NCI-H1105 treated with DMSO at 0.1 percent for 48 hours (cell line): ENCODE measurements at places on chromosomes 7 and 10.
A peak's percentile ranks its signal among the peaks of the same experiment; 100 is the strongest.

DNA sequence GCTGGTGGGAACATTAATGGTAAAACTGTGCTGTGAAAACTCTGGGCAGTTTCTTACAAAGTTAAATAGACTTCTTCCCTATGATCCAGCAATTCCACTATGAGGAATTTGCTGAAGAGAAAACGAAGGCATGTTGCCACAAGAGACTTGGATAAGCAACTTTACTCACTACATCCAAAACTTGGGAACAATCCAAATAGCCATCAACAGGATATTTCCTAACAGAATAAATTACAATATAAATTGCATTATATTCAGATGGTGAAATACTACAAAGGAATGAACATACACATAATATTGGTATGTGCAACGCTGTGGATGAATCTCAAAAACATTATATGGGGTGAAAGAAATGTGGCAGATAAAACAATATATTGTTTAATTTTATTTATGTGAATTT lies 21.4 kb upstream of the MKI67 start:
- DNase-seq, result no peak

DNA sequence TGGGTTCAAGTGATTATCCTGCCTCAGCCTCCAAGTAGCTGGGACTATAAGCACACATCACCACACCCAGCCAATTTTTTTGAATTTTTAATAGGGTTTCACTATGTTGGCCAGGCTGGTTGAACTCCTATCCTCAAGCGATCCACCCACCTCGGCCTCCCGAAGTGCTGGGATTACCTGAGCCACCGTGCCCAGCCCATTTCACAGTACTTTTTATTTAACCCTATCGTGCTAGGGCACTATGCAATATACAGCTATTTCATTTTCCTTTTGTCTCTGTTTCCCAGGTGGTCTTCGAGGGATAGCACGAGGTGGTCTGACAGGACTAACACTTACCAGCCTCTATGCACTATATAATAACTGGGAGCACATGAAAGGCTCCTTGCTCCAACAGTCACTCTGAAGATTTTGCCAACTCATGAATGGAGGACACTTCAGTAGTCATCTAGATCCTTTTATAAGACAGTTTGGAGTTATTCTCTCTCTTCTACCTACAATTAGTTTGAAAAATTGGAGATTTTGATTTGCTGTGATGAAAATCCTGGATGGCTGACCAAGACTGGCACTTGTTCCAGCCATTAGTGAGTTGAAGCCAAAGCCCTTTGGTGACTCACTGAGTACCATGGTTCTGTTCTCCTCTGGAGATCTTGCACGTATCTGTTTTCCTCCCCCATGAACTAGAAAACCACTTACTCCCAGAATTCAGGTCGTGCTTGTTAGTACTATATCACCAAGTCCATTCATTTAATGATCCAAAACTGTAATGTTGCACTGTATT lies 27.3 kb downstream of the NCOA4 start:
- DNase-seq, result no peak

GRCh38 chr7:114412548-114412947 lies 2.1 kb upstream of the FOXP2 start:
- DNase-seq, result peak; percentile 54

DNA sequence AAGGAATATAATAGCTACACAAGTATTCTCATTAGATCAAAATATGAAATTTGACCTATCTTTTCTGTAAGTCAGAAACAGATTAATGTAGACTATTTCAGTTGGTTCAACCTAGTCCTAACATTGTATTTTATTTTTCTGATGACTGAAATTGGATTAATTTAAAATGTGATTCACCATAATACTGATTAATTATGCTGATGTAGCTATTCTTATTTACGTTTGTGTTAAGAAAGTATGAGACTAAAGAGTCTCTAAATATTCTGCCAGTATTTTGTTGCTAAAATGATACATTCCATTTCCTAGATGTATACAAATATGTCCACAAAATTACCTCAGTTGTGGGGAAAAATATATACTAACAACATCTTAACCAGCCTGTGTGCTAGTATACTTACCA lies 18.3 kb downstream of the MARCHF5 start:
- DNase-seq, result no peak

GRCh38 chr7:46759711-46760480 lies 822.0 kb downstream of the TNS3 start:
- DNase-seq, result no peak

GRCh38 chr7:157097569-157097968 lies 41.2 kb upstream of the UBE3C start:
- peak; percentile 48 for DNase-seq

DNA sequence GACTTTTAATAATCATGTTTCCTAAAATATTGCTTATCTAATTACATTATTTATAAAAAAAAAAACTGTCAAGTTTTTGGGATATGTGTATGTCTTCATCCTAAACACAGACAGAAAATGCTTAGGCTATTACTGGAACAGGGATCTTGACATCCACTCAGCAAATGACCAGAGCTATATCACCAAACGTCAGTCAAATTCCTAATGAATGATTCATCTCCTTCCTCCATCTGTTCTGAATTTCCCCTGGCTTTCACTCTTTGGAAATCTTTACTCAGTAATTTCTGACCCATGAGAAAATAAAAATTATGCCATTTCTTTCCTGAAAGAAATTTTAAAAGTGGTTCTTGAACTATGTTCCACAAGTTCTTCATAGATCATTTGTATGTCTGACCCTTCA lies 552.4 kb upstream of the KCND2 start:
- no peak for DNase-seq

GRCh38 chr7:34672430-34672829 lies 14.4 kb downstream of the NPSR1 start:
- no peak for DNase-seq

- DNase-seq, result no peak
Measured at GRCh38 chr10:96975136-96975535, 143.0 kb downstream of the LCOR start.

DNA sequence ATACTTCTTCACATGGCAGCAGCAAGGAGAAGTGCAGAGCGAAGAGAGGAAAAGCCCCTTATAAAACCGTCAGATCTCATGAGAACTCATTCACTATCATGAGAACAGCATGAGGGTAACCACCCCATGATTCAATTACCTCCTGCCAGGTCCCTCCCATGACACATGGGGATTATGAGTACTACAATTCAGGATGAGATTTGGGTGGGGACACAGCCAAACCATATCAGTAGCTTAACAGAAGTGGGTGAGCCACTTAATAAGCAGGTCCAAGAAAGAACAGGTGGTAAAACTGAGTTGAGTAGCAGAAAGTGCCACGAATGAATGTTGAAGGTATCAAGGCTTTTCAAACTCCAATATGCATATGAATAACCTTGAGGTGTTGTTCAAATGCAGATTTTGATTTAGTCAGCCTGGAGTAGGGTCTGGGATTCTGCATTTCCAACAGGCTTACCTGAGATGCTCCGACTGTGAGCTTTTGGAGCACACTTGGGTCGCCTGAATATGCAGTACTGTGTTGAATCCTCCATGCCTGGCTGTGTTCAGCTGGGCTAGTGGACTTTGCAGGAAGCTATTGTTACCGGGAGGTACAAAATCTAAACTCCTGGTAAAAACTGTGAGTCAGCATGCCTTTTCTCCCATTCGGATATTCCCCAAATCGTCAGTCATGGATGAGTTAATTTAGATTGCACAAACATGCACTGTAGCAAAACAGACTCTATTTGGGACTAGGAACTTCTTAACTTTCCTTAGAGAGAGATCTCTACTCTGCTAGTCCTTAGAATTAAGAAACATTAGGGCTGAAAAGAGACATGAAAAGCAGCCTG lies 69.0 kb upstream of the PRKCQ start:
- DNase-seq, result no peak

DNA sequence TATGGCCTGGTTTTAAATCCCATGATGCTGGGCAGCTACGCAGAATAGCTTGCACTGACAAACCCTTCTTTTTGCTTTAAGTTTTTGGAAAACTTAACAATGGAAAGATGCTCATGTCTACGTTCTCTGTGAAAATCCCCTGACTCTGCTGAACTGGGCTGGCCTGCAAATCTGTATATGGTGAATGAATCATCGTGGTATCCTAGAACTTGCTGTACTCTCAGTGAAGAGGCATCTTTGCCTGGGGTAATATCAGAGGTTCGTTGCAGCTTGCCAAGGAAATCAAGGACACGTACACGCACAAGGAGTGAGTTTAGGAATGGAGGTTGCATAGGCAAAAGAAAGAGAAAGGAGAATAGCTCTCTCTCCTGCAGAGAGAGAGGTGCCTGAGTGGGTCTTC lies 382.0 kb upstream of the ADARB2 start:
- no peak for DNase-seq

DNA sequence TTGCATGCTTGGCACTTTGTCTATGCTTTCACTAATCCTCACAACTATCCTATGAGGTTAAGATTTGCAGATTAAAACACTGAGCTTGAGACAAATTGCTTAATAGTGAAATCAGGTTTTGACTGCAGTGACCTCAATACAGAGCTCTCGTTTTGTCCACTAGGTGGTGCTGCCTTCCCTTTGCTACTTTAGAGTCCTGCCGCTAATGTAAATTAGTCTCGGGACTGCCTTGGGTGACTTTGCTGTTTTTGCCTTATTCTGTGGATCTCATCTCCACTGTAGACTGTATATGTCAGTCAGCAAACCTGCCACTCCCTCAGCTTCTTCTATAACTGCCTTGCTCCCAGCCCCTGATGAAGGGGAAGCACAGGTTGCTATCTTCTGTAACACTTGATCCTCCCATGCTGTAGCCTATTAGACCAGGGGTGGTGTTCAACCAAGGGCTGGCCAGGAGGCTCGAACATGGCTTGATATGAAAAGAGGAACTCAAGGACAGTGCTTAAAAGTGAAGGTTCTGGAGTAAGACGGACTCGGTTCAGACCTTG lies 26.0 kb downstream of the ASB4 start:
- DNase-seq, result peak; percentile 49

DNA sequence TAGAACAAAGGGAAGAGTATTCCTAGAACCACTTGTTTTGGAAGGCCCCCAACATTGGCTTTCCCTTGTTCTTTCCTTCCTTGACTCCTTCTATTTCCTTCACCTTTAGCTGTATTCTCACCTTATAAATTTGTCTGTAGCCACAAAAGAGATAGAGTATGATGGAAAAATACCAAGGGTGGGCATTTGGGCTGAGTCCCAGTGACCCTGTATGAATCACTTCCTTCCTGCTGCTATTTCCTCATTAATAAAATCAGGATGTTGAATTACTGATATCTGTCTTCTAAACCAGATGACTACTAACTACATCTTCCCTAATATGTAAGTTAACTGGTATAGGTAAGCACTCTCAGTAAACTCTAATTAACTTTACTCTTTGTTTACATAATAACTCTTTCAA lies 55.1 kb downstream of the IFIT5 start:
- no peak for DNase-seq

DNA sequence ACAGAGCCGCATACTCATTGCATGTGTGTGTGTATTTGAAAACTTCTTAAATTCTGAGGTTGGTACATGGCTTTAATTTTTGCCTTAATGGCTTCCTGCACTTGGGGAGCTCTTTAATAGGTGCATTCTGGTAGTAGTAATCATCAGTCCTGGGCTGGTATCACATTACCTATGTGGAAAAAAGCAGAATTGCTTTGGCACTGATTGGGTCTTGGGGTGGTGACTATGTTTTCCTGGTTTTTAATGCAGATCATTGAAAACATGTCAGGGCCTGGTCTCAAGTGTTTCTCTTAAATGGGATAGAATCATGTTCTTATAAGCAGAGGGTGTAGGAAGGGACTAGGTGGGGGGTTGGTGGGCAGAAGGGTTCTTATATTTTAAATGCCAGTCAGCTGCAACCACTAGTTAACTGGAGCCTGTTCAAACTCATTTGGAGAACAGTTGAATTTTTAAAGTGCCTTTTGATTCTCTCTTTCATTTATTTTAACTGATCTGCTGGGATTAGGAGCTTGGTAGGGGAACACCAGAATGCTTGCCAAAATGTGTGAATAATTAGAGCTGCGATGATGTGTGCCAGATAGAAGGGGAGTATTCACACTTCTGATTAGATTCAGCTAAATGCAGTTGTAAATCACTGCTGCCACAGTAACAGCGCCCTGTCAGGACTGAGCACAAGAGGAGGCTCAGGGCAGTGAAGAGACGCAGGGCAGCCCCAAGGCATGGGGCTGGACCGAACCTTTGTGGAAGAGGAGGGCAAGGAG lies 633.5 kb upstream of the GALNT17 start:
- DNase-seq, result peak; percentile 93

DNA sequence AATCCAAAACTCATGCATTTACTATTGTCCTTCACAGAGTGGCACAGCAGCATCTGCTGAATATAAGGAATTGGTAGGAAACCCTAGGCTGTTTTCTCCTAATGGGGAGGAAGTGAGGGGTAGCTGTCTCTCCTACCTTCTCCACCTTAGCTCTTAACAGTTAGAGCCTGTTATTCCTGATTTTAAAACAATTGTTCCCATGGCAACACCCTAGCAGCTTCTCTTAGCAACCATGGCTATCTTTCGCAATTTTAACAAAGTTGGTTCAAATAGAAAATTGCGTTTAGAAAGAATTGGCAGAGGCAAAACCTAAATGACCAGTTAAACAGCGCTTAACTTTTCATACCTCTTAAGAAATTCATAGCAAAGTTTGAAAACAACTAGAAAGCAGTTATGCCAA lies 603.4 kb upstream of the AUTS2 start:
- DNase-seq, result no peak

GRCh38 chr10:96834120-96834519 lies 2.0 kb downstream of the LCOR start:
- no peak for DNase-seq

DNA sequence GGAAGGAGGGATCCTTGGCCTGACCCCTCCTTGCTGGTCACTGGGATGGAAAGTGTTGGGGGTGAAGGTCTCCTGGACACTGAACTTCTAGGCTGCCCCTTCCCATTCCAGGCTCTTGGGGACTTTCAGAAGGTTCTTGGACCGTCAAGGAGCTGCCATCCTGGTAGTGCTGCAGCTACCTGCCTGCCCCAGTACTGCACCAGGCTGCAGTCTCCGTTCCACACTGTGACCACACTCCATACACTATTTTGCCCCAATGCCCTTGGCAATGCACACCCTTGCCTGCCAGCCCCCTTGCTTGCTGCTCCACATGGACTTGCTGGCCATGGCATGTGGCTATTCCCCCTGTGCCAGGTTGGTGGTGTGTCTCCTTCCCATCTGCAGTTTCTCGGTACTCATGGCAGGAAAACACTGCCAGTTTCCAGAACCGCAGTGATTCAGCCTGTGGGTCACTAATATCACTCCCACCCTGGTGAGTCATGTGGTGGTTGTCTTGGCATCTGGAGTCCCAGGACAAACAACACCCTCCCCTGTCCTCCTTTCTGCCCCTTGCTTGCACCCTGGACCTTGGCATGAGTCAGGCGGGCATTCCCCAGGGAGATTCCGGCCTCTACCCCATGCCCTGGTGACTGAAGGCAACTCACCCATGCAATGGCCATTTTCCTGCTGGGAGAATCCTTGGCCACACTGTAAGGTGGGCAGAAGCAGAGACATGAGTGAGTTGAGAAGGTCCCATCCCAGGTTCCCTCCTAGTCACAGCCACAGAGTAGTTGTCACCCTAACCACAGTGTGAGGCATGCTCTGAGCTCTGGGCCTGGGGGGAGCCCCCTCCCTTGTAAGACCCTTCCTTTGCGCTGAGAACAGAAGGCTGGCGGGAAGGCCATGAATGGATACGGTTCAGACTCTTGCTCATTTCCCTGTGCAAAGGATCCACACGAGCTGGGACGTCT lies 32.8 kb downstream of the GOLGA7B start:
- DNase-seq, result no peak

GRCh38 chr7:133024596-133024995 lies 57.3 kb downstream of the CHCHD3 start:
- DNase-seq, result peak; percentile 11
